Activated CD8-positive, alpha-beta T cell treated with anti-CD3 and anti-CD28 coated beads, Interleukin-2, amount 10 ng/mL, durations not matched to agents 7 days and 5 days (primary cell): ENCODE measurements at places on chromosomes 5 and 9.

DNA sequence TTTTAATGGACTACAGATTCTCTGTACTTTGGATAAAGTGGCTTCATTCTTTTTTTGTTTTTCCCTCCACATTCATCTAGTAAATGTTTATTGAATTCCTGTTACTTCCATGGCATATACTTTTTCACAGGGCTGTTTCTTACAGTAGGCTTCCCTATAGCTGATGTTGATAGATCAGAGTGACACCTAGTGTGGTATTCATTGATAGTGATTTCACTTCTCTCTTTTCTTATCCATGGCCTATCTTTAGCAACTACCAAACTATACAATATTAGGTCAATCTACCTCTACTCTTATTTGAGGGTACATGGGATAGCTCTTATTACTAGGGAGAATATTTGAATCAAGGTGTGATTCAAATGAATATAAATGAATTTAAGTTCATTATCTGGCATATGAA is 35.8 kb downstream of the FSD1L start:
- DNase-seq, result no peak

DNA sequence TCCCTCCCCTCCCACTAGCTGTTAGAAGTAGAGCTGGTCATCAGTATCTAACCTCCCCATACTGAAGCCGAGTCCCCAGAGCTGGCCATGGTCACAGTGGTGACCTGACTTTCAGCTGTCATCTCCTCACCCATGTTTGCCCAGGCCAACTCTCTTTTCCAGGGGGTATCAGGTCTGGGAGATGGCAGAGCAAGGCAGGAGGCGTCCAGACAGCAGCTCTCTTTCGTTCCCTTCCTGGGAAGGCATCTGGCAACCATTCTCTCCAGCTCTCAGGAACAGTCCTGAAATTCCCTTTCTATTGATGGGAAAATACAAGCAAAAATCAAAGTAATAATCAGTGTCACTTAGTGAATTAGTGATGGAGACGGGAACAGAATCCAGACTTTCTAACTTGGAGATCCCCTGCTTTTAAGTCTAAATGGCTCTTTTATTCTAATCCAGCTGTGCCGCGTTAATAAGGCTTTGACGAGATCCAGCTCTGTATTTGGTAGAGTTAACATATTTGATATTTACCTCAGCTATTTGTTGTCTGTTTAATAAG is 21.3 kb upstream of the AOPEP start:
- no peak for DNase-seq

- DNase-seq, result no peak
Measured at GRCh38 chr5:133247151-133247709, 195.4 kb downstream of the HSPA4 start.

DNA sequence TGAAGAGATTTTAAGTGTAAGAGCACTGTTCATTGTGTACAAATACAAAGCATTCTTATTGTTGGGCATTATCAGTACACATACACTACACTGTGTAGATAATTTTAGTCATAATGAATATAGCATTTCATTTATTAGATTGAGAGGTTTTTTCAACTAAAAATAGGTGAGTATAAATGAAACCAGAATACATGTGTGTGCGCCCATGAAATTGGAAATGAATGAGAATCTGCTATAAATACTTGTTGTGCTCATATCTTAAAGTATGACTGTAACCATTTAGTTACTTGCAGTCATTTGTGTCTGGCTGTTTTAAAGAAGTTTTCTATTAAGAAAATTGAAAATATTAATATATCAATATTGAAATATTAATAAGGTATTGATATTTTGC is 189.0 kb upstream of the MEF2C start:
- no peak for DNase-seq

GRCh38 chr5:124030043-124030491 is 518.1 kb downstream of the CSNK1G3 start:
- no peak for DNase-seq

DNA sequence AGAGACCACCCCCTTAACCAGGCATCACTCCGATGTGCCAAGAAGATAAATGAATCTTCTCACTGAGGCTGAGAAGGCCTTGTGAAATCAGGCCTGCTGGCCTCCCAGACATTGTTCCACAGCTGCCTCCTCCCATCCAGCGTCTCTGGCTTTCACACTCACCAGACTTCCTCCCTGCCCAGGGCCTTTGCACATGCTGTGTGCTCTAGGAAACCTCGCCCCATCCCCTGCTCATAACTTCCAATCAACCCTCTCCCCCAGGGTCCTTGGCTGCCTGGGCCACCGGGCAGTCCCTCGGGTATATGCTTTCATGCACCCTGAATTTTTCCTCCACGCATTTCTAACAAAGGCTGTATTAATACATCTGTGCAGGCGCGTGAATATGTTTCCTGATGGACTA is 58.4 kb downstream of the DUSP1 start:
- DNase-seq, result no peak

GRCh38 chr5:172911628-172911880 is 47.7 kb upstream of the RPL26L1 start:
- no peak for DNase-seq

GRCh38 chr5:133445744-133446143 is 166.6 kb downstream of the FSTL4 start:
- DNase-seq, result no peak

DNA sequence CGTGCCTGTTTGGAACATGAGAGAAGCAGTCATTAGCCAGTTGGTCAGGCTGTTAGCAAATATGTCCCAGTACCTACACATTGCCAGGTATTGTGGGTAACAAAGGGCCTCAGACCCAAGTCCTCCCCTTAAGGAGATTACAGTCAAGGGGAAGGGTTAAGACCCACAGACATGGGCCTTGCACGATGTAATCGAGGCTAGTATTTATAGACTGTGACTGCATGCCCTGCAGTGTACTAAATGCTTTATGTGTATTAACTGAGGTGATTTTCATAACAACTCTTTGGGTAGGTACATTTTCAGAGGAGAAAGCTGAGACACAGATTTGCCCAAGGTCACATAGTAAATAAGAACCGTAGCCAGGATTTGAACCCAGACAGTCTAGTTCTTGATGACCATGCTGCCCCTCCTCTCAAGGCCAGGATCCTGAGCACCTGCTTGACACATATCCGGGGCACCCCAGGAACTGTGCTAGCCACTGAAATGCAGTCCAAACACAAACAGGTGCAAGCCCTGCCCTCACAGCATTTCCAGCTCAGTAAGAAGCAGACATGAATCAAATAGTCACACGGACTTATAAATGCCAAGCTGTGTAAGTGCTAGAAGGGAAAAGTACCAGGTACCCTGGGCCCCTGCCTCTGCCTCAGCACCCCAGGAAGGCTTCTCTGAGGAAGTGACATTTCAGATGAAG is 32.0 kb upstream of the GRPEL2 start:
- no peak for DNase-seq

DNA sequence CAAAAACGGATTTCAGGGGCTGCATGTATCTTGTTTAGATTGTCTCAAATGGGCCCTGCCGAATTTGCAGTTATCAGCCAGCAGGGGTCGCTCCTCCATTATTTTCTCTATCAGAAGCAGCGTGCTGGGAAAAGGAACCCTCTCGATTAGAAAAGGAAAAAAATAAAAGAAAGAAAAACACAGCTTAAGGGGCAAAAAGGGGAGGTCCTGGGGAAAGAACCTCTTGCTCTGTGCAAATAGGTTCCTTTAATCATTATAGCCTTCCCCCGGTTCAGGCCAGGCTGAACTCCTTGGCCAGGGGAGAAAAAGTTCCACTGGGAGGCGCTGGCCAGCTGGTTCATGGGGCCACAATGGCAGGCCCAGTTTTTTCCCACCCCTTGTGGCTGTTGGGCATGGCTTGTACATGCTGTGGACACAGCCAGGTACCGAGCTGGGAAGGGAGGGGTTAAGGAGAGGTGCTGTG is 25.0 kb upstream of the CAPSL start:
- DNase-seq, result no peak
